ENCODE measurements at places on chromosomes 3 and 15. TPM values are rescaled to one million over a fixed set of nuclear protein-coding genes. Genes with fewer than 3 reads are reported as not detected.

- peak; percentile 61 for DNase-seq
Observed at GRCh38 chr3:142993958-142994442, 7.4 kb upstream of the U2SURP start.

GRCh38 chr15:81914734-81915256 lies 131.0 kb downstream of the MEX3B start:
- DNase-seq, result no peak

The MUC20 gene
- 0.25 TPM for total RNA-seq

The GOLGA8K gene
- total RNA-seq, result not detected

GRCh38 chr3:32136703-32137102 lies 30.3 kb downstream of the GPD1L start:
- DNase-seq, result no peak

The CLDN16 gene
- not detected for total RNA-seq

The LINGO1 gene
- 14.3 TPM for total RNA-seq

- DNase-seq, result no peak
Observed at GRCh38 chr3:127644641-127645370, 15.8 kb downstream of the PODXL2 start.

DNA sequence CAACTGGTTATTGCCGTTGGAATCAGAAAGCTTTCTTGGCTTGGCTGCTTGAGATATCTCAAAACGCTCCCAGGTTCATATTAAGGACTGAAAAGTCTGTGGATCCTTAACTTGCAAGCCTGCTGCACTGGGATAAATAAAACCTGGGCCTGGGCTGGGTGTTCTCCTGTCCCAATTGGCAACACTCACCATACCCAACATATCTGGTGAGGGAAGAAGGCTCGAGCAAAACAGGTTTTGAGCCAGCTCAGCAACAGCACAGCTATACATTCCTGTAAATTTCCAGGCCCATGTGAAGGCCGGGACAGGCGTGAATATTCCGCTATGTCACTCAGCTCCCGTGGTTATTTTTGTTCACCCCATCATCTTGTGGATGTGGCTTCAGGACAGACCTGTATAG lies 169.0 kb upstream of the BCL6 start:
- DNase-seq, result no peak

GRCh38 chr15:88631464-88632028 lies 7.3 kb upstream of the ISG20 start:
- no peak for DNase-seq

The STRA6 gene
- total RNA-seq, result 0.38 TPM

- DNase-seq, result peak; percentile 1
Observed at GRCh38 chr3:109803274-109803673, 465.9 kb upstream of the DPPA4 start.

GRCh38 chr3:167300207-167300606 lies 79.9 kb downstream of the ZBBX start:
- no peak for DNase-seq

GRCh38 chr15:40072216-40072990 lies 33.4 kb upstream of the SRP14 start:
- DNase-seq, result no peak

DNA sequence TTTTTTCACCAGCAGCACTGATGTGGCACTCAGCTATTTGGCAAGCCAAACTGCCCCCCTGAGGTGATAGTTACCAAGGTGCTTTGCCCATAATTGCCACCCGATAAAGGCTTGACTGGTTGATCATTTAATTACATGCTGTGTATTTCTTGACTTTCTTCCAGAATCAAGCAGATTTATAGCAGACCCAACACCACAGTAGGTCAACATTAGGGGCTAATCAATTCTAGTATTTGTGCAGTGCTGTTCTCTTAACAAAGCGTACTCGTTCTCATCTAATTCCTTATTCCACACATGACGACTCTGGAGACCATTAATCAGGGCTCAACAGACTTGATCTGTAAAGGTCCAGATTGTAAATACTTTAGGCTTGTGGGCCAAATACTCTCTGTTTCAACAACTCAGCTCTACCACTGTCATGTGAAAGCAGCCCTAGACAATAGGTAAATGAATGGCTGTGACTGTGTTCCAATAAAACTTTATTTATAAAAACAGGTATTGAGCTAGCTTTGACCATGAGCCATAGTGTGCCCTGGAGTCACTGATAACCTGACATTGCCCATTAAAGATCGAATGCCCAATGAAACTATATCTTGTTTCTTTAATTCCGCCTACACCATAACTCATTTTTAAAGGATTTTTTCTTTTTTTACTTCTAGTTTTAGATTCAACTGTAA lies 119.1 kb upstream of the TMC3 start:
- no peak for DNase-seq

GRCh38 chr15:74788683-74789151 lies 6.8 kb downstream of the CSK start:
- DNase-seq, result no peak

GRCh38 chr3:5188419-5189221 lies 1.1 kb downstream of the EDEM1 start:
- peak; percentile 51 for DNase-seq

The RTP3 gene
- total RNA-seq, result not detected

The SCN11A gene
- not detected for total RNA-seq

DNA sequence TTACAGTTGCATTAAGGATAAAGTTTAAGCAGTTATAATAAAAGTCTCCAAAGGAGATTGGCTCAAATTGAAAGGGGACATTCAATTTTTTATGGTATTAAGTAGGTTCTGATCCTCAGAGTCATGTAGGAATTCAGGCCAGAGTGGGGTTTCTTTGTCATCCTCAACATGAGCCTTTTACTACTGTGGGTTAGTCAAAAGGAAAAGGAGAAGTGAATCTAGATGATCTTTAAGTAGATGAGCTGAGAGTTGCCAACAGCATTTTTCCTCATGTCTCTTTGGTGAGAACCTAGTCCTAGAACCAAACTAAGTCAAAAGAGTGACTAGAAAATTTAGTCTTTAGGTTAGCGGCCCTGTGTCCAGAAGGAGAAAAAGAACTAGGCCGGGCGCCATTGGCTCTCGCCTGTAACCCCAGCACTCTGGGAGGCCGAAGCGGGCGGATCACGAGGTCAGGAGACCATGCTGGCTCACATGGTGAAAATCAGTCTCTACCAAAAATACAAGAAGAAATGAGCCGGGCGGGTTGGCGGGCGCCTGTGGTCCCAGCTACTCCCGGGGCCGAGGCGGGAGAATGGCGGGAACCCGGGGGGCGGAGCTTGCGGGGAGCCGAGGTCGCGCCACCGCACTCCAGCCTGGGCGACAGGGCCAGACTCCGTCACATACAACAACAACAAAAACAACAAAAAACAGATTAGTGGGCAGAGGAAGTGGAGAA lies 4.2 kb upstream of the CHL1 start:
- DNase-seq, result no peak

DNA sequence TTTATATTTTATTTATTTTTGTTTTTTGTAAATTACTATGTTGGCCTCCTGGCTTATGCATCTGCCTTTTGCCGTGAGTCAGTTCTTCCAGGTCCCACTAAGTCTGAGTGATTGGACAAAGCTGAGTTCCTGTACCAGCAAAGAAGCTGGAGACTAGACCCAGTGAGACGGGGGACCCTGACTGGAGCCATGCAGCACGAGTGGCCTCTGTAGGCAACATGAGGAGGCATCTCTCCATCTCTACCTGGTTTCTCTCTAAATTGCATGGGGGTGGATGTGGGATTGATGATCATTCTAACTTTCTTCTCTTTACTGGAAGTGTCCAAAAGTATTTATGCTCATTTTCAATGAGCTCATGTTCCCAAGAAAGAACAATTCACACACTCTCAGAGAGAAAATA lies 155.3 kb upstream of the MRPL3 start:
- peak; percentile 4 for DNase-seq
